ENCODE measurements at places on chromosomes 7 and 10. TPM values are rescaled to one million over a fixed set of nuclear protein-coding genes. Genes with fewer than 3 reads are reported as not detected.

RARRES2 gene
- not detected for total RNA-seq

IMMP2L gene
- total RNA-seq, result 19.9 TPM

RPP38 gene
- total RNA-seq, result 13.0 TPM

ATP5F1C gene
- total RNA-seq, result 172 TPM

ANXA8 gene
- 415 TPM for total RNA-seq

PDE1C gene
- total RNA-seq, result 109 TPM

NEBL gene
- total RNA-seq, result 11.7 TPM

CAMK2B gene
- total RNA-seq, result 0.35 TPM

DENND10 gene
- 39.9 TPM for total RNA-seq

SORBS1 gene
- total RNA-seq, result 1.6 TPM

MKX gene
- total RNA-seq, result 13.8 TPM

SLC18A3 gene
- total RNA-seq, result not detected

CPED1 gene
- total RNA-seq, result 1.7 TPM

CCDC126 gene
- 6.8 TPM for total RNA-seq

SYT15 gene
- 0.68 TPM for total RNA-seq

RNF32 gene
- 1.0 TPM for total RNA-seq

ADAP1 gene
- total RNA-seq, result 11.0 TPM

PMS2 gene
- 27.8 TPM for total RNA-seq

HTRA1 gene
- 138 TPM for total RNA-seq

ANKRD7 gene
- total RNA-seq, result 1.7 TPM

RBP4 gene
- total RNA-seq, result not detected

HOGA1 gene
- total RNA-seq, result 0.17 TPM

TUBAL3 gene
- 0.17 TPM for total RNA-seq

GPR37 gene
- total RNA-seq, result 0.85 TPM

NAT16 gene
- not detected for total RNA-seq

GPR146 gene
- not detected for total RNA-seq

OPN4 gene
- not detected for total RNA-seq

C7orf57 gene
- 2.6 TPM for total RNA-seq
